ENCODE measurements at places on chromosomes 11 and 22.
A peak's percentile ranks its signal among the peaks of the same experiment; 100 is the strongest.

DNA sequence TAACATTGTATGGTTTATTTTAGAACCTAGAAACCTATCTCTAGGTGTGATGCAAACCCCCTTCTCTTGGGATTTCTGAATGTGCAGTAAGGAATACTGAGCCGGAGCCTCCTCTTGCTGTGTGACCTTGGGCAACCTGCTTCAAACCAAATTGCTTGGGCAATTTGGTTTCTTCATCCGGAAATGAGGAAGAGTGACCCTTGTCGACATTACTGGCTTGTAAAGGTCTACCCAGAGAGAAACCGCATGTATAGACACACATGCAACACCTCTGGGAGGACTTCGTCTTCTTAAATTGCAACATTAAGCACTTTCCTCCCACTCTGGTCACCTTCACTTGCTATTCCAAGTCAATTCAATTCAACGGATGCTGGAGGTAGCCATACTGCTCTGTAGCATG, 19.6 kb upstream of the TP53I11 start:
- DNase-seq: no peak

DNA sequence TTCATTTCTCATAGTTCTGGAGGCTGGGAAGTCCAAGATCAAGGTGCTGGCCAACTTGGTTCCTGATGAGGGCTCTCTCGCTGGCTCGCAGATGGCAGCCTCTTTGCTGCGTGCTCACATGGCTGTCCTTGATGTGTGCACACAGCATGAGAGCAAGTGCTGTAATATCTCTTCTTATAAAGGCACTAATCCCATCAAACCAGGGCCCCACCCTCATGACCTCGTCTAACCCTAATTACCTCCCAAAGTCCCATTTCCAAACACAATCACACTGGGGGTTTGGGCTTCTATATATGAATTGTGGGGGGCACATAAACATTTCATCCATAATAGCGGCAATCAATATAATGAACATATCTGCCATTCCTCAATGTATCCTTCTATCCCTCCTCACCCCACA, 1062.1 kb downstream of the BRD1 start:
- no peak for DNase-seq

DNA sequence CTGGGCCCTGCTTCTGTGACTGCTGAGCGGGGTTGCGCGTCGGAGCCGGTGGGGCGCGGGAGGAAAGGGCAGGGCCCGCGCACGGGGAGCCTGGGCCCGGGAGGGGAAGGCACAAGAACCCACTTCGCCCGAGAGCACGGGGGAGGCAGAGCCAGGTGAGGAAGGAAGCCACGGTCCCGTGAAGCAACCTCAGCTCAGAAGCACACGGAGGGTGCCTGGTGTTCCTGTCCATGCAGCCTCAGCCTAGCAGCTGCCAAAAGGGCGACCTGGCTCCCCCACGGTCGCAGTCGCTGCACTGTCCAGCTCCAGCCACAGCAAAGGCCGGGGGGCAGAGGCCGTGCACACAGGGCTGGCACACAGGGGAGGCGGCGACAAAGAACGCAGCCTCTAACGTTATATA, 9.3 kb upstream of the CDC42BPG start:
- no peak for DNase-seq

GRCh38 chr11:128379587-128380580, 207.5 kb downstream of the ETS1 start:
- DNase-seq: no peak

- DNase-seq: peak; percentile 26
Measured at GRCh38 chr11:120715239-120715638, 203.7 kb downstream of the GRIK4 start.

- DNase-seq: no peak
Measured at GRCh38 chr11:2099516-2100349, 39.5 kb downstream of the IGF2 start.

- peak; percentile 14 for DNase-seq
Measured at GRCh38 chr11:66467756-66468155, 1.1 kb downstream of the PELI3 start.

- no peak for DNase-seq
Measured at GRCh38 chr22:42807185-42807584, 49.9 kb downstream of the ARFGAP3 start.

- no peak for DNase-seq
Measured at GRCh38 chr11:102138670-102139069, 28.4 kb downstream of the YAP1 start.

DNA sequence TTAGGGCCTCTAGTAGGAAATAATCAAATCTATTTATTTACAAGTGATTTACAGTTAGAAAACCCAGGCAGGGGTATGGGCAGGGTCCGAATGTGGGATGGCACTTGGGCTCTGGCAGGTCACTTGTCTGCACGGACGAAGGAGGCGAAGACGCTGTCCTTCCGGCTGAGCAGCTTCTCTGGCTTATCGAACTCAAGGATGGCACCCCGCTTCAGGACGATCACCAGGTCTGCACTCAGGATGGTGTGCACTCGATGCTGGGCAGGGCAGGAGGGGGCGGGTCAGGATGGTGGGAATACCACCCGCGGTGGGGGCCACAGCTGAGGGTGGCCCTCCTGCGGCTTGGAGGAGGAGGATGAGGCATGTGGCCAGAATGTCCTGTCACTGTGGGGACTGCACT, 4.4 kb upstream of the KCNJ11 start:
- DNase-seq: no peak

DNA sequence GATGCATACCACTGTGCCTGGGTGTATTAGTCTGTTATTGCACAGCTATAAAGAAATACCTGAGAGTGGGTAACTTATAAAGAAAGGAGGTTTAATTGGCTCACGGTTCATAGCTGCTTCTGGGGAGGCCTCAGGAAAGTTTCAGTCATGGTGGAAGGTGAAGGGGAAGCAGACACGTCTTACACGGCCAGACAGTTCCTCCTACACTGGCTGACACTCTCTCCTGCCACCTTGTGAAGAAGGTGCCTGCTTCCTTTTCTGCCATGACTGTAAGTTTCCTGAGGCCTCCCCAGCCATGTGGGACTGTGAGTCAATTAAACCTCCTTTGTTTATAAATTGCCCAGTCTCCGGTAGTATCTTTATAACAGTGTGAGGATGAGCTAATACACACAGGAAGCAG, 33.6 kb upstream of the CD81 start:
- DNase-seq: no peak

GRCh38 chr11:96051820-96052219, 127.9 kb upstream of the MTMR2 start:
- no peak for DNase-seq

DNA sequence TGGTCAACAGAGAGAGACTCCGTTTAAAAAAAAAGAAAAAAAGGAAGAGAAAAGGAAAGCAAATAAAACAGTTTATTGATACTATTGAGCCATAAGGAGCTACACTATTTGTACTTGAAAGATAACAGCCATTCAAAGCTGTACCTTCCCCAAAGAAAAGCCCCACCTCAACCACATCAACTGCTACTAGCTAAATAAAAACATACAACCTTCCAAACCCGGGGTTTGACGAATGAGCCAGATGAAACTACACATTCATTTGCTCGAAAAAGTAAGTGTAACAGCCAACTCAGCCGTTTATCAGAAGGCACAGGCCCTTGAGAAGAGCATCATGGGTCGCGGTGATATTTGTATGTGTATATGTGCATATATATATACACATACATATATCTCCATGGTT, 78.4 kb downstream of the SIK3 start:
- no peak for DNase-seq

- peak; percentile 44 for DNase-seq
Measured at GRCh38 chr11:102244681-102245409, 72.4 kb upstream of the BIRC3 start.

DNA sequence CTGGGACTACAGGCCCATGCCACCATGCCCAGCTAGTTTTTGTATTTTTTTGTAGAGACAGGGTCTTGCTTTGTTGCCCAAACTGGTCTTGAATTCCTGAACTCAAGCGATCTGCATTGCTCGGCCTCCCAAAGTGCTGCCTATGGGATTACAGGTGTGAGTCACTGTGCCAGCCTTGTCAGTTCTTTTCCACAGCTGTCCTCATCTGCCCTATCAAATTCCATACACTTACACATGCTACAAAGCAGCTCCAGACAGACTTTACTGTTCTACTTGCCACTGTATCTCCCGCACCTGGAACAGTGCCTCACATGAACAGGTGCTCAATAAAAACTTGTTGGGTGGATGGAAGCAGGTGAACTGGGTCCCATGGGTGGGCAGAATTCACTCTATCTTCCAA, 8.2 kb downstream of the STX5 start:
- DNase-seq: no peak

GRCh38 chr11:91805293-91805692, 419.3 kb upstream of the FAT3 start:
- no peak for DNase-seq

- DNase-seq: no peak
Measured at GRCh38 chr22:30245181-30245984, 1.2 kb downstream of the LIF start.

DNA sequence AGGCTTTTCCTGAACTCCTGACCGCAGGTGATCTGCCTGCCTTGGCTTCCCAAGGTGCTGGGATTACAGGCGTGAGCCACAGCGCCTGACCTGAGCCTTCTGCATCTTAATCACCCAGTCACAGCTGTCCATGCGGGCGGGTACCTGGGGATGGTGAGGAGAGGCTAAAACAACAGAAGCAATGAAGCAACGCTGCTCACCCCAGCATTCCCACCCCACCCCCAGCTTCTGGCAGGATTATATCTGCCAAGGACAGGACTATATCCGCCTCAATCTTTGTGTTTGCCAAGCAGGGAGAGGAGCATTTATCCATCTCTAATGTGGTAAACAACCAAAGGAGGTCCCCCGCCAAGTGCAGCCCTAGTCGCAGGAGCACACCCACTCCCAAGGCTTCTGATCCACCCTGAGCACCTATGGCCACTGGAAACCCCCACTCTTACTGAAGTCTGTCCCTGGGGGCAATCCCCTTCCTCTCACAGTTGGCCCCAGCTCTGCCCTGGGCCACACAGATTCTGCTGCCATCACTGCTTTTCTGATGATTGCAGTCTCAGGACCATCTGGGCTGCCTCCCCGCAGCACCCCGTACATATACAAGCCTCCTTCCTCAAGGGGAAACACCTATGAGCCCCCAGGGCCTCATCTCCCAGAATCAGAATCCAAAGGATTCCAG, 8.8 kb upstream of the LGALS2 start:
- no peak for DNase-seq

GRCh38 chr22:47811971-47812370, 1049.5 kb downstream of the TBC1D22A start:
- no peak for DNase-seq

GRCh38 chr11:13415201-13415600, 47.8 kb downstream of the BTBD10 start:
- peak; percentile 99 for DNase-seq

- DNase-seq: no peak
Measured at GRCh38 chr22:46602025-46602424, 18.2 kb upstream of the GRAMD4 start.

- DNase-seq: peak; percentile 10
Measured at GRCh38 chr11:124865902-124866851, 945 bp downstream of the ROBO3 start.

DNA sequence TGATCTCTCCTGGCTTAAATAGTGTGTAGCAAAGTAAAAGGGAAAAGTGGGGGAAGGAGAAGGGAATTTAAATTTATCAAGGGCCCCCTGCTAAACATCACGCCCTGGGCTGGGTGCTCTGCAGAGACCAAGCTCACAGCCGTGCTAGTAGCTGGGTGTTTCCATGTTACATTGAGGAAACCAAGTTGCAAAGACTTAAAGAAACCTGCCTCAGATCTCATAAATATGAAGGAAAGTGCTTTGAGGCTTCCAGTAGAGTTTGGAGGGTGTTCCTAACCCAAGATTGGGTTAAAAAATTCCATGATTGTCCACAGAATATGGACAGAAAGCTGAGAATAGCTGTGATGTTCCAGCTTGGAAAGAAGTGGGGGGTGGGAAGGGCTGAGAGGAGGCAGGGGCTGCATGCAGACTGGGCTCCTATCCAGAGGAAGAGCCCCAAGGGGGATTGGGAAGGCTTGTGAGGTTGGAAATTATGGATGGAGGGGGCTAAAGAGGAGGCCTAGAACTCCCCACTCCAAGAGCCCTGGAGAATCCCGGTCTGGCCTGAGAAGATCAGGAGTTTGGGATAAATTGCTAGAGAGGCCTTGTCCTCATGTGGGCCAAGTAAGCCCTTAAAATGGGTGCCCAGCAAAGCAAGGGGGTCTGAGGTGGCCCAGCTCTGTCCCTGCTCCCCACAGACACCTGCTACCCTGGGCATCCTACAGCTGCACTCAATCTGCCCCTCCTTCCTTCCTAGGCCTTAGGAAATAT, 25.0 kb upstream of the OAF start:
- no peak for DNase-seq

GRCh38 chr11:126118806-126119205, 56.1 kb upstream of the CDON start:
- DNase-seq: no peak

DNA sequence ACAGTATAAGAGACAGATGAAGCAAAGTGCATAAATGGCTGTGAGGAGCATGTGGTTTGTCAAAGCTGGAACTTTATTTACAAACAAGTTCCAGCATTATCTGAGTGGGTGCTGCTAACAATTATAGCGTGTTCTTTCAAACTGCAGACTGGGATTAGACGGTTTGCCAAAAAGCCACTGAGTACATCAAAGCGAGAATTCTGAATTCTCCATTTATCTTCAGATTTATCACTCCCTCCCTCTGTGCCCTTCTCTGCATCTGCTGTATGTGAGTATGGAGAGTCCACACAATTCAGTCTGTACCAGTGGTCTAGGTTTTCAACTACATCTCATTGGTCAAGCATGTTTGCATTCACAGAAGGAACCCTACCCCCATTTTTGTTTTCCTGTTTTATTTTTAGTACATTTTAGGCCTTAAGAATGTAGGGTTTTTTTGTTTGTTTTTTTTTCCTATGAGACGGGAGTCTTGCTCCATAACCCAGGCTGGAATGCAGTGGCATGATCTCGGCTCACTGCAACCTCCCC, 18.1 kb upstream of the INCENP start:
- no peak for DNase-seq

- DNase-seq: no peak
Measured at GRCh38 chr11:45062974-45063635, 83.3 kb upstream of the PRDM11 start.

GRCh38 chr11:130269326-130269943, 45.3 kb downstream of the ZBTB44 start:
- no peak for DNase-seq

DNA sequence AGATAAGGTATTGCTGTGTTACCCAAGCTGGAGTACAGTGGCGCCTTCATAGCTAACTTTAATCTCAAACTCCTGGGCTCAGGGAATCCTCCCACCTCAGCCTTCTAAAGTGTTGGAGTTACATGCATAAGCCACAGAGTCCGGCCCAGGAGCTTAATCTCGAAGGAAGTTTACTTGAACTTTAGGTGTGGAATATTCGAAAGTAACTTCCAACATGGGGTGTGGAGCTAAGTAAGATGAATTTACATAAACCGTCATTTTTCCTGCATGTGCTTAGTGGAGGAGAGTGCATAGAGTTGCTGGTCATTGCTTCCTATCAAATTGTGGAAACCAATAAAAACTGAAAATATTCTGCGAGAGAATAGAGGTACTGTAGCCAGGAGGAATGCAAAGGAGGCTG, 1.5 kb downstream of the ATG13 start:
- DNase-seq: no peak

GRCh38 chr11:843086-843734, 558 bp downstream of the TSPAN4 start:
- no peak for DNase-seq
